Effector memory CD8-positive, alpha-beta T cell (primary cell): ENCODE measurements at places on chromosomes 3 and 15.

DNA sequence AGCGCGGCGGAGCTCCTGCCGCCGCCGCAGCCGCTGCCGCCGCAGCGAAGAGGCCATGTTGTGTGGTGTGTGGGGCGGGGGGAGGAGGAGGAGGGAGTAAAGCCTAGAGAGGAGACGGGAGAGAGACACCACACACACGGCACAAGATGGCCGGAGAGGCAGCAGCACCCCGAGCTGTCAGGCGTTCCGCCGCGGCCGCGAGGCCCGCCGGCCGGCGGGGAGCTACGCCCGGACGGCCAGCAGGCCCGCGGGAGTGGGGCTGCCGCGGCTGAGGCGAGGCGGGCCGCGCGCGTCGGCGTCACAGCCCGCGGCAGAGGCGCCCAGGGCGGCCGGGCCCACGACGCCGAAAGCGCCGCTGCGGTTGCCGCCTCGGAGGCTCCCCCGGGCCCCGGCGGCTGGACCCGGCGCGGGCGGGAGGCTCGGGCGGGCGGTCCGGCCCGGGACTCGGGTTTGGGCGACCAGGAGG, 17.4 kb upstream of the CHD2 start:
- H3K27ac ChIP-seq = peak overlapping the region; percentile 99
- peaks cover 69% of the 10 kb centered on the region for H3K36me3 ChIP-seq
- H3K4me3 ChIP-seq = peak overlapping the region; percentile 99
- peaks cover 32% of the 10 kb centered on the region for H3K4me1 ChIP-seq
- H3K27me3 ChIP-seq = no peaks in the 10 kb centered on the region

DNA sequence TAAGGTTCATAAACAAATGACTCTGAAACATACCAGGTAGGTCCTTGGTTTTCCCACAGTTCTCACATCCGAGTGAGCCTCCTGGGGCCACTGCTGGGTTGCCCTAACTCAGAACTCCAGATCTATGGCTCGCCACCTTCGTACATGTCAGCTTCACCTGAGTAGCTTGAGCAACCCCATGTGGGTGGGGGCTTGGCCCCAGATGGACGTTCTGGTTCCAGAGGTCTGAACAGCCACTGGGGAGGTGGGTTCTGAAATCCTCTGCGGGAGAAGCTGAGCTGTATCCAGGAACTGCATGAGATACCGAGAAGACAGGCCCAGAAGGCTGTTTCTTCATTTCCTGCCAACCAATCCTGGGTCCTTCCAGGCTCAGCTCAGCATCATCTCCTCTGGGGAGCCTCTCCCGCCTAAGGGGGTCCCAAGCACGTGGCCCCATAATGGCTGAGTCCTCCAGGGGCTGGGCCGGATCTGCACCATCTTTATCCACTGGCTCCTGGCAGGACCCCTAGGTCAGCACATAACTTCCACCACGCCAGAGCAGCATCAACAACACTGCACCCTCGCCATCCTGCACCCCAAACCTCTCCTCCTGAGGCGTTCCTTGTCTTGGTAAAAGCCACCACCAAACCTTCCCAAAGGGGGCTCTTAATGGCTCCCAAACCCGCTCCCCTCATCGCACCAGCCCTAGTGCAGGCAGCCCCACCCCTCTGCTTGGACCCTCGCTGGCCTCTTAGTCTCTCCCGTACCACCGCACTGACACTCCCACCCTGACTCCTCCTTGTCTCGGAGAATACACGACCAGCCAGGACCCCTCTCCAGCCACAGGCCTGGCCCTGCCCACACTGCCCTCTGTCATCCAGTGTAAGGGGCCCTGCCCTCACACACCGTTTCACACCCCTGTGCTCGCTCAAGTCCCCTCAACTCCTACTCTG, 39.8 kb downstream of the PCSK6 start:
- H3K27me3 ChIP-seq = peaks cover 68% of the 10 kb centered on the region
- no peak overlapping the region for H3K27ac ChIP-seq

GRCh38 chr3:32194653-32195052, 43.8 kb upstream of the CMTM8 start:
- H3K27ac ChIP-seq = no peak overlapping the region
- H3K4me3 ChIP-seq = no peak overlapping the region

- H3K27me3 ChIP-seq = peaks cover 46% of the 10 kb centered on the region
- no peak for DNase-seq
- no peak overlapping the region for H3K4me3 ChIP-seq
- H3K4me1 ChIP-seq = no peaks in the 10 kb centered on the region
These were observed 132.1 kb upstream of the TMC3 start for GRCh38 chr15:81506071-81506470.

- H3K4me3 ChIP-seq = peak overlapping the region; percentile 85
- H3K27ac ChIP-seq = peak overlapping the region; percentile 98
- H3K27me3 ChIP-seq = no peaks in the 10 kb centered on the region
- H3K4me1 ChIP-seq = peaks cover 45% of the 10 kb centered on the region
- peak; percentile 83 for DNase-seq
These were observed 2.4 kb downstream of the CIB1 start for GRCh38 chr15:90231028-90232017.

GRCh38 chr3:30170681-30171438, 435.5 kb upstream of the TGFBR2 start:
- no peak overlapping the region for H3K27ac ChIP-seq
- no peaks in the 10 kb centered on the region for H3K36me3 ChIP-seq
- no peak overlapping the region for H3K4me3 ChIP-seq
- H3K27me3 ChIP-seq = peaks cover 8% of the 10 kb centered on the region

- no peak for DNase-seq
- peak overlapping the region; percentile 28 for H3K4me3 ChIP-seq
- peak overlapping the region; percentile 5 for H3K27ac ChIP-seq
- peaks cover 9% of the 10 kb centered on the region for H3K36me3 ChIP-seq
- no peaks in the 10 kb centered on the region for H3K27me3 ChIP-seq
These were observed 11.9 kb downstream of the ANP32A start for GRCh38 chr15:68808770-68809169.

DNA sequence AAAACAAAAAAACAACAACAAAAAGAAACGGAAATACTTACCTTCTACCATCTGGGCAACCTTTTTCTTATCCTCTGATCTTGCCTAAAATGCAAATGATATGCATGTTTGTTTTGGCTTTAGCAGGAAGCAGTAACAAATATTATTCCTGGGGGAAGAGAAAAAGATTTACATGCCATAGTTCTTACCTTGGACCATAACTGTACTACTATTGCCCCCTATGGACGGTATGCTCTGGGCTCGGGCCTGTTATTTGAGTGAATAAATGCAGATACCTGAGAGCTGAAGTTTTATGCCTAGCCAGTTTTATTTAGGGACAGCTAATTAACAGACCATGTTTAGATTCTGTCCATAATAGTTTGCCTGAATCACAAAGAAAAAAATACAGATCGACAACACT, 12.6 kb upstream of the STARD5 start:
- DNase-seq = peak; percentile 29
- no peaks in the 10 kb centered on the region for H3K4me1 ChIP-seq
- H3K36me3 ChIP-seq = no peaks in the 10 kb centered on the region
- no peak overlapping the region for H3K27ac ChIP-seq
- H3K4me3 ChIP-seq = no peak overlapping the region
- peaks cover 5% of the 10 kb centered on the region for H3K27me3 ChIP-seq

DNA sequence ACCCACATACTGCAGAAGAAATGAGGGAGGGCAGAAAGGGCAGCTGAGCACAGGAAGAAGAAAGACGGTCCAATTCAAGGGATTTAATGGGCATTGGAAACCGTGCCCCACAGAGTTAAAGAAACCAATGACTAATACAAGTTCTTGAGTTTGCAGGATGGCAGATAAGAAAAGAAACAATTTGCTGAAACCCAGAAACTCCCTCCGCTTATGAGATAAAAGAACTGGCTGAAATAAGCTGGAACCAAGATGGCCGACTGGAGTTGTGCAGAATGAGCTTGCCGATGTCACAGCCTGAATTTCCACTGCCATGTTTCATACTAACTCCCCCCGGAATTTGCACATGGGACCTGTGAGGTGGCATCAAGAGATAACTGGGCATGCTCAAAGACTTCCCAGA, 47.1 kb downstream of the SCAP start:
- no peak overlapping the region for H3K27ac ChIP-seq
- H3K27me3 ChIP-seq = no peaks in the 10 kb centered on the region
- peaks cover 16% of the 10 kb centered on the region for H3K36me3 ChIP-seq
- peaks cover 5% of the 10 kb centered on the region for H3K4me1 ChIP-seq
- no peak for DNase-seq

DNA sequence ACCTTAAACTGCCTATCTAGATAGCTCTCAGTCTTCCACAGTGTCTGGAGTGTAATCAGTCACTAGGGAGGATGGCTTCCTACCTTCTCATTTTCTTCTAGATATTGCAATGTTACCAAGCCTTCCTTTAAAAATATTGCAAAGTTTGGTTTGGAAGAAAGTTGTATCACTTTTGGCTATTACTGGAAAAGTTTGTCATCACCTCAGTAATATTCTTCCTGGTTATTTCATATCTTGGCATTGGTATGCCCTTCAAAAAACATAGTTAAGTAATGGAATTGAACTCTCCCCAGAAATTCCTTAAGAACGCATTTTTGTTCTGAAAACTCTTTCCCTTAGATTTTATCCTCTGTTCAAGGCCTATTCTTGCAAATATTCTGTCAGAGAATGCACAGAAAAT, 179.3 kb upstream of the MME start:
- no peak overlapping the region for H3K4me3 ChIP-seq
- H3K36me3 ChIP-seq = no peaks in the 10 kb centered on the region
- H3K27ac ChIP-seq = no peak overlapping the region
- no peaks in the 10 kb centered on the region for H3K27me3 ChIP-seq

DNA sequence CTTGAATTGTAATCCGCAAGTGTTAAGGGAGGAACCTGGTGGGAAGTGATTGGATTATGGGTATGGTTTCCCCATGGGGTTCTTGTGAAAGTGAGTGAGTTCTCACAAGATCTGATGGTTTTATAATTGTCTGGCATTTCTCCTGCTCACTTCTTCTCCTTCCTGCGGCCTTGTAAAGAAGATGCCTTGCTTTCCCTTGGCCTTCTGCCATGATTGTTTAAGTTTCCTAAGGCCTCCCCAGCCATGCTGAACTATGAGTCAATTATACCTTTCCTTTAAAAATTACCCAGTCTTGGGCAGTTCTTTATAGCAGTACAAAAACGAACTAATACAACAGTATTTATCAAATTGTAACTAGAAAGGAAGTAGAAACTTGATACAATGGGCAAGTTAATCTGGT, 31.9 kb downstream of the IFT57 start:
- H3K4me3 ChIP-seq = no peak overlapping the region
- H3K27me3 ChIP-seq = no peaks in the 10 kb centered on the region
- H3K4me1 ChIP-seq = no peaks in the 10 kb centered on the region
- no peak overlapping the region for H3K27ac ChIP-seq

DNA sequence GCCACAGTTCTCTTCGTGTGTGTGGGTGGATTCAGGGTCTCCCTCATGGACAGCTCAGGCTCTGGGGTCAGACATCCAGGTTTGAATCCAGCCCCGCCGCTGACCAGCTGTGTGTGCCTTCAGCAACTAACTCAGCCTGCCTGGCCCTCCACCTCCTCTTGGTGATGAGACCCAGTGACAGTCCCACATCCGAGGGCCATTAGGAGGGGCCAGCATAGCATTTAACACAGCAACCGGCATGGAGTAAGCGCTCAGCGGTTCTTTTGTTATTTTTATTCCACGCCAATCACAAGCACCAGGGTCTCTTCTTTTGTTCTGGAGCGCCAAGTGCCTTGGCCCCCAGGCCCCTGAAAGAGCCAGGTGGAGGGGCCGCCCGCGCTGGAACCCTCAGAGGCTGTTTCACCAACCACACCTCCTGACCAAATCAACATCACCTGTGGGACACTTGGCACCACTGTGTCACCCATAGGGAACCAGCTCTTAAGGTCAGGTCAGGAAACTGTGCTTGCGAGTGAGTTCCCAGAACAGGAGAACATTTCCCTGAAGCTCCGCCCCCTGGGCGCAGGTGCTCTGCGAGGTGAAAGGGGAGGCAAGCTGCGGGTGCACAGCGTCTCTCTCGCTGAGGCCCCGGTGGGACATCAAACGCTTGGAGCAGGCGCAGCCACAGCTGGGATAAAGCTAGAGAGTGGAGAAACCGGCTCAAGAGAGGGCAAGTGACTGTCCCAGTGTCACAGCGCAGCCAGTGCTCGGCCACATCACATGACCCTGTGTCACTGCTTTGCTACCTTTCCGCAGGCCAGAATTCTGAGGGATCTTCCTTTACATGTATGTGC, 311.3 kb downstream of the UACA start:
- peaks cover 24% of the 10 kb centered on the region for H3K4me1 ChIP-seq
- H3K27ac ChIP-seq = no peak overlapping the region
- peaks cover 8% of the 10 kb centered on the region for H3K27me3 ChIP-seq
- peaks cover 3% of the 10 kb centered on the region for H3K36me3 ChIP-seq
- no peak for DNase-seq

DNA sequence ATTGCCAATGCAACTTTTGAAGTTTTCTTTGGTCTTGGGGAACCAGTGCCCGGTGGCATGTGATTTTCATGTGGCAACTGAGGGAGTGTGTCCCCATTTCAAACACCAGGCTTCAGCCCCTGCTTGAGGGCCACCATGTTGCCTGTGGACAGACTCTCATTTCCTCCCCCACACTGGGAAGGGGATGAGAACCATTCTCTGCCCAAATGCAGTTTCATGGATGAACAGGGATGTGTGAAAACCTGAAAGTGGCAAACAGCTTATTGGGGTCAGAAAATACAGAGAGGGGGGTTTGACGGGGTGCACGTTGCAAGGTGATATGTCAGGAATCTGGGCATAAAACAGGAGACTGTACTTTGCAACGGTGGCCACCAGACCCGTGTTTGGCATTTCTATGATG, 6.3 kb downstream of the FAM107A start:
- no peak overlapping the region for H3K4me3 ChIP-seq
- no peak for DNase-seq
- peaks cover 8% of the 10 kb centered on the region for H3K4me1 ChIP-seq
- H3K27ac ChIP-seq = no peak overlapping the region
- H3K36me3 ChIP-seq = peaks cover 6% of the 10 kb centered on the region
- peaks cover 6% of the 10 kb centered on the region for H3K27me3 ChIP-seq

GRCh38 chr15:38756441-38756840, 191.8 kb upstream of the RASGRP1 start:
- H3K4me3 ChIP-seq = no peak overlapping the region
- no peak for DNase-seq
- peaks cover 2% of the 10 kb centered on the region for H3K4me1 ChIP-seq
- H3K27ac ChIP-seq = no peak overlapping the region

DNA sequence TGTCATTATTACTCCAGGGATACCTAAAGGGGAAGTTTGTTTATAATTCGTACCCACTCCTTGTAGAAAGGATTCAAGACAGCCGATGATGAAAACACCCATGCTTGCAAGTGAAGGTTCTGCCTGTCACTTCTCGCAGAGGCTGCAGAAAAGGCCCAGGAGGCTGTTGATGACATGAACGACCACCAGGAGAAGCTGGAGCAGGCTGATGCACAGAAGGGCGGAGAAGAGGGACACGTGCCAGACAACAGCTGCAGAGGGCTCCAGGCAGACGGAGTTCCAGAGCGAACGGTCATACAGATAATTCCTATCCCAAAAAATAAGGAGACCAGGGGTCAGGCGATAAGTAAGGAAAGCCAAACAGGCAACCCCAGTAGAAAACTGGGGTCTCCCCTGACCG, 5.7 kb upstream of the DYNLT2B start:
- DNase-seq = no peak
- no peak overlapping the region for H3K27ac ChIP-seq
- no peaks in the 10 kb centered on the region for H3K27me3 ChIP-seq
